ENCODE measurements at places on chromosomes 16 and 17.

GRCh38 chr17:74190154-74190553 is 13.3 kb upstream of the RPL38 start:
- DNase-seq: no peak

DNA sequence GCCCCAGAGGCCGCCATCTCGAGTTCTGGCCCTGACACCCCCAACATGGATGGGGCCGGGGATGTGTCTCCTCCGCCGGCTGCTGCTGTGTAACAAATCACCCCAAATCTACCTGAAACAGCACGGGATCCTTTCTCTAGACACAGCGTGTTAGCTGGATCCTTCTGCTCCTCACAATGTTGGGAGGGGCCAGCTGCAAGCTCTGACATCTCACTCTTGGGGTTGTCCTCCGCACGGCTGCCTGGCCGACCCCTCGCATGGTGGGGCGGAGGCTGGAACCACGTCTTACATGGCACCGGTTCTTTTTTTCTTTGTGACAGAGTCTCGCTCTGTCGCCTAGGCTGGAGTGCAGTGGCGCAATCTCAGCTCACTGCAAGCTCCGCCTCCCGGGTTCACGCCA is 11.6 kb upstream of the DEF8 start:
- no peak for DNase-seq

DNA sequence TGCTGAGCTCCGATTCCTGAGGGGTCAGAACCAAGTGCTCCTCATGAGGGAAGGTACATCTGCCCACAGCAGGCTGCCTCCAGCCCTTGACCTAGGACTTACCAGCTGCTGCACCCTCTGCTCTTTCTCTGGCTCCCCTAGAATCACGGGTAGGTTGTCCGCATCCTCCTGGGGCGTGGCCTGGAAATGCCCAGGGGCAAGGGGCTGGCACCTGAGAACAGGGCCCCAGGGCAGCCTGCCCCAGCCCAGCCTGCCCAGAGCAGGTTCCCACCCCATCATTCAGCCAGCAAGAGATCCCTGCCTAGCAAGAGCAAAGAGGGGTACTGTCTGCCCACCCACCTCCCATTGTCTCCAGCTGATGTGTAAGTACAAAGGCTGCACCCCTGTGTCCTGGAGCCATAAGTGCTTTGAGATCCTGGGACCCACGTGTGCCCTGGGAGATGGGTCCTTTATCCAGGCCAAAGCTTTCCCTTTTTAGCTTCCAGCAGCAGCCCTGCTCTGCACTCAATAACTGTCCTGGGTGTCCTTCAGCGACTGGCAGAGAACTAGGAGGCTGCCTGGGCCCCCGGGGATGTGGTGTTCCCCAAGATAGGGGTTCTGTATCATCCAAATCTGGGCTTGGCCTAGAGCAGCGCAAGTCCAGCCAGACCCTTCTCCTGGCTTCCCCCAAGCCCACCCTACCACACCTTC is 5.1 kb downstream of the TSPOAP1 start:
- no peak for DNase-seq

DNA sequence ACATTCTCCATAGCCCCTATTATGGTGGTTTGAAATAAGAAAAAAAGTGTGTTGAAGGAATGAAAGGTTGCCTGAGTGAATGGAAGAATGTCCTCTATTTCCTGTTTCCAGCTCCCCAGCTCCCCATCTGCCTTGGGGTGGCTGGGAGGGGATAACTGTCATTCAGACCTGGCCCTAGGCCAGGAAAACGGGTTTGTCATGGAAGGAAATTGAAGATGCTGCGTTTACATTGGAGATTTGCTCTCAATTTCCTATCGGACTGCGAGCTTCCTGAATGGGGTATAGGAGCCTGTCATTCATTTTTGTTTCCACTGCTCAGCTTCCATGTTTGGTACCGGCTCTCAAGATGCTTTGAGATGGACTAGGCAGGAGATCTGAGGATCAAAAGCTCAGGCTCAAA is 2.2 kb upstream of the FZD2 start:
- no peak for DNase-seq

- no peak for DNase-seq
Measured at GRCh38 chr17:80899402-80900268, 92.0 kb upstream of the CHMP6 start.

DNA sequence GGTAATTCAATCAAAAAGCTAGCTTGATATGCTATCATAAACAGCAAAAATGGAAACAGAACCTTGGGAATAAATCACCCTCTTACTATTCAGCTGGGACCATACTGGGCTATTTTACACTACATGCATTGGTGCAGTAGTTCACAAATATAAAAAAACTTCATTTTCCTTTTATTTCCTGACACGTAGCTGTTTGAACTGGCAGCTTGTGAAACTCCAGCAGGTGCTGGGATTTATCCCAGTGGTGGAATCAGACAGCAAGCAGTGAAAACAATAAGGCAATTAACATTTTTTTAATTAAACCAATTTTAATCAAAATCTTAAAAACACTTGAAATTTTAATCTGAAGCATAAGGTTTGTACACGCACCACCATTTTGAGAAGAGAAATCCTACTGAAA is 240.4 kb upstream of the IRX5 start:
- no peak for DNase-seq

GRCh38 chr17:61205931-61206330 is 193.7 kb upstream of the TBX2 start:
- DNase-seq: no peak

DNA sequence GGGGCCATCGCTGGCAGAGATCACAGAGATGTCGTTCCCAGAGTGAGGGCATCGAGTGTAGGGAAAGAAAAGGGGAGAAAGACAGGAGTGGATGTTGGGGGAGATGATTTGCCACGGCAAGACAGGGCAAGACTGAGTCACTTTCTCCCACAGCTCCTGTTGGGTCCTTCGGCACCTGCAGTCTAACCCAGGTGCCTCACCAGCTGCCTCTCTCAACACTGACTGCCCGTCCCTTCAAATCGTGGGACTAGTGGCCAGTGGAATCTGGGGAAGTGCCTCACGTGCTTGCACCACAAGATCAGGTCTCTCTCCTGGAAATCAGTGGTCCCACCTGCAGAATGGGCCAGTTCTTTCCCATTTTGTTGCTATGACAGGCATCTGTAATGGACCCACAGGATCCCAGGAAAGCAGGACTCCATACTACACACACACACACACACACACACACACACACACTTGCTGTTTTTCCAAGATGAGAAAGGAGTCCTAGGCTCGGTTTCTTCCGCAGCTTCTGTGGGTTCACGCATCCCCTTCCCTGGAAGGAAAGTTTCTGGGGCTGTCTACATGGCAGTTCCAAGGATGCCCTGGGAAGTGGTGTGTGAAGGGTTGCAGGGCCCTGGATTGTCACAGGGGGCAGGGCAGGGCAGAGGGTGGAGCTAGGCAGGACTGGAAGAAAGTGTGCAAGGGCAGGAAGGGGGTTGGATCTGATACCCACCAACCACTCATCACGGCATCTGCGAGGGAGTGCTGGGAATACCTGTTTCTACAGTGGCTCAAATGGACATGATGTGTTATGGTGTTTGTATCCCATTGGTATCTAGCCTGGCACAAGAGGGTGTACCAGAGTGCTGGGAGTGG is 10.2 kb upstream of the CBX8 start:
- DNase-seq: no peak

DNA sequence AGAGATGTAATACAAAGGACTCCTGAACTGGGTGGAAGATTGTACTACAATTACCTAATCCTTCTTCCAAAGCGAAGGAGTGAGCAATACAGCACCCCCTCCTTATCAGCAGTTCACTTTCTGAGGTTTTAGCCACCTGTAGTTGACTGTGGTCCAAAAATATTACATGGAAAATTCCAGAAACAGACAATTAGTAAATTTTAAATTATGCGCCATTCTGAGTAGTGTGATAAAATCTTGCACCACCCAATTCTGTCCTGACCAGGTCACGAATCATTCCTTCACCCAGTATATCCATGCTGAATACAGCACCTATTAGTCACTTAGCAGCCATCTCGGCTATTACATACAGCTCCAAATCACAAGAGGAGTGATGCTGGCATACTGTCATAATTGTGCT is 23.2 kb downstream of the VPS53 start:
- DNase-seq: no peak

DNA sequence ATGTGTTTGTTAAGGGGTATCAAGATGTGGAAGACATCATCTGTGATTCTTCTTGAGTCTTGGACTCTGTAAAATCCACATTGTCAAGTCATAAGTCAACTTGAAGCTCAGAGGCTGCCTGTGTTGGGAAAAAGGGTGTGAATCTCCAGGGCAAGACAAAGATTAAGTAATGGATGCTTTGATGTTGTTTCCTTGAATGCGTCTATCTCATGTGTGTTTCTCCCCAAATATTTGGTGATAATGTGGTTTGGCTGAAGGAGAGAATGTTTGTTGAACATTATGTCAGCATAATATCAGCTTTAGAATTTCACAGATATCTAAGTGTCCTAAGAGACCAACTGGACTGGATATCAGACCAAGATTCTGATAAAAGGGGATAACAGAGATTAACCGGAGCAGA is 24.1 kb upstream of the KCNJ16 start:
- DNase-seq: no peak

- DNase-seq: no peak
Measured at GRCh38 chr17:29862127-29862526, 67.9 kb downstream of the SSH2 start.

GRCh38 chr16:23432176-23433128 is 20.5 kb downstream of the COG7 start:
- DNase-seq: no peak

GRCh38 chr17:3528403-3528851 is 29.2 kb downstream of the TRPV3 start:
- DNase-seq: no peak

GRCh38 chr16:85415196-85416090 is 197.7 kb upstream of the GSE1 start:
- peak; percentile 57 for DNase-seq
